ENCODE measurements at places on chromosomes 5 and 9. TPM values are rescaled to one million over a fixed set of nuclear protein-coding genes. Genes with fewer than 3 reads are reported as not detected.

DNA sequence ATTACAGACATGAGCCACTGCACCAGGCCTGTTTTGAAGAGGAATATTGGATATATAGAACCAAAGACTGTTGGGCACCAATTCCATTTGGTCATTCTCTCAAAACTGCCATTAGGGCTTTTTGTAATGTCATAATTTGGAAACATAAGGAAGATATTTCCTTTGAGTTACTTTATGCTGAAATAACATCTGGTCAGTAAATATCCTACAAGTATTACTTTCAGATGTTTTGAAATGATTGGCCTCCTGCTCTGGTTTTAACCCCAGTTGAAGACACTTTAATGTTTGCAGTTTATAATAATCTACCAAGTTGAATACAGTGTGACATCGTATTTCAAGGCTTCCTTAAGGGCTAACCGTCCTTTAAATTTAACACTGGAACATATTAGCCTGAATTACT lies 33.6 kb downstream of the LRRTM2 start:
- no peak for DNase-seq

GRCh38 chr5:42991404-42992087 lies 48.6 kb downstream of the ANXA2R start:
- DNase-seq: no peak

The NEUROG1 gene
- total RNA-seq: not detected

The HMCN2 gene
- 7.3 TPM for total RNA-seq

The FAM78A gene
- total RNA-seq: 69.1 TPM

Data from left ventricle myocardium superior (tissue), 1 donor.